Activated CD4-positive, alpha-beta T cell treated with anti-CD3 and anti-CD28 coated beads, Interleukin-2, amount 10 ng/mL, durations not matched to agents 7 days and 5 days (primary cell): ENCODE measurements at places on chromosomes 4 and X. TPM values are rescaled to one million over a fixed set of nuclear protein-coding genes. Genes with fewer than 3 reads are reported as not detected.

Gene USP17L21
- not detected for total RNA-seq

Gene UGT2B11
- total RNA-seq, result not detected

Gene PRKG2
- total RNA-seq, result 0.15 TPM

Gene SUV39H1
- total RNA-seq, result 33.4 TPM

Gene OTUD6A
- total RNA-seq, result not detected

Gene DMRTC1
- total RNA-seq, result not detected

Gene UCHL1
- total RNA-seq, result not detected

Gene PAK3
- 0.17 TPM for total RNA-seq

Gene FRMD7
- total RNA-seq, result not detected

Gene JCHAIN
- not detected for total RNA-seq

Gene NPY1R
- total RNA-seq, result not detected
